Esophagus mucosa (tissue), 1 donor: ENCODE measurements at places on chromosomes 5 and 9. TPM values are rescaled to one million over a fixed set of nuclear protein-coding genes. Genes with fewer than 3 reads are reported as not detected.

The TERT gene
- not detected for total RNA-seq

The NANS gene
- 35.6 TPM for total RNA-seq

The SLCO6A1 gene
- total RNA-seq = not detected

The INSL4 gene
- total RNA-seq = not detected

The NDUFS4 gene
- 70.8 TPM for total RNA-seq
